ENCODE measurements at places on chromosomes 4 and X. TPM values are rescaled to one million over a fixed set of nuclear protein-coding genes. Genes with fewer than 3 reads are reported as not detected.

The ADD1 gene
- 304 TPM for total RNA-seq

The PPEF1 gene
- total RNA-seq, result 4.5 TPM

The PRKG2 gene
- total RNA-seq, result 5.0 TPM

The SNCA gene
- 57.5 TPM for total RNA-seq

The CSAG3 gene
- total RNA-seq, result not detected

The GYG2 gene
- total RNA-seq, result 10.5 TPM

The PAGE2 gene
- not detected for total RNA-seq

The SPARCL1 gene
- total RNA-seq, result 261 TPM
